ENCODE measurements at places on chromosomes 12 and 14.

- DNase-seq, result no peak
Observed at GRCh38 chr12:108611884-108612415, 14.1 kb upstream of the TMEM119 start.

DNA sequence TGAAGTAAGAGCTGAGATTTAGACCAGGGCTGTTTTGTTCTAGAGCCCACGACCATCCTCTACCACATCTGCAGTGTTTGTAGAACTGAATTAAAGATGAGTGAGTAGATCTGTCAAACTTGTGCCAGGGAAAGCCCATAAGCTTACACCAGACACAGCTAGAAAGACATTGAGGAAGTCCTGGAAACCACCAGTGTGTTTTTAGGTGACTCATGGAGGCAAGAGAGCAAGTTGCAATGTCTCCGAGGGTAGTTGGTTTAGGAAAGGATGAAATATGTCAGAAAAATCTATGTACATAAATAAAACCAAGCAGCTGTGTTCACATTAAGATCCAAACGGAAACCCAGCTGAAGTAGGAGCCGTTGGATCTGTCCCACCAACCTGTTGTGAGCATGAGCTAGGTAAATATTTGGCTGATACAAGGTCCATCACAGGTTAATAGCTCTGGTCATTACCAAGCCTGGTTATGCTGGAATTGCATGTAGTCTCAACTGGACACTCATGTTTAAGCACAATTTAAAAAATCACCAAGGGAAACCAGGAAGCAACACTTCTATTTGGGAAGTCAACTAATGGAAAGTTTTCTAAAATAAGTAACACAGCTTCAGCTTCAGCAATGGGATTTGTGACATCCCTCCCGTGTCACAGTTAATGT is 49.9 kb upstream of the PLEKHG3 start:
- DNase-seq, result no peak

- no peak for DNase-seq
Observed at GRCh38 chr12:109934026-109934425, 34.0 kb downstream of the TCHP start.

- DNase-seq, result no peak
Observed at GRCh38 chr12:41211448-41211847, 23.3 kb downstream of the PDZRN4 start.

DNA sequence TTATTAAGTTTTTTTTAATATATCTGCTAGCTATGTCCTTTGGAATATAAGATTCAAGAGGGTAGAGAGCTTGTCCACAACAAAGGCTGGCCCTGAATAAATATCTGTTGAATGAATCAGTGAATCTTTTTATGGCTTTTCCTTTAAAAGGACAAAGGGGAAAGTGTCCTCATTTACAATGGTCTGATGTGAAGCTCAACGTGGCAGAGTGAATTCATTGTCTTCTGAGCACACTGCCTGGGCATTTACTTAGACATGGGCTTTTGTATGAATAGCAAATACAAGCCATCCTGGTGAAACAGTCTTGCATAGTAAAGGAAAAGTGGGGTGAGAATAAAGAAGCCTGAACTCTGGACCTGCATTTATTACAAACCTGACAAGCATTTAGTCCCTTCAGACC is 201.2 kb downstream of the NELL2 start:
- DNase-seq, result peak; percentile 86

- peak; percentile 53 for DNase-seq
Observed at GRCh38 chr12:116878567-116879508, 2.4 kb downstream of the HRK start.

DNA sequence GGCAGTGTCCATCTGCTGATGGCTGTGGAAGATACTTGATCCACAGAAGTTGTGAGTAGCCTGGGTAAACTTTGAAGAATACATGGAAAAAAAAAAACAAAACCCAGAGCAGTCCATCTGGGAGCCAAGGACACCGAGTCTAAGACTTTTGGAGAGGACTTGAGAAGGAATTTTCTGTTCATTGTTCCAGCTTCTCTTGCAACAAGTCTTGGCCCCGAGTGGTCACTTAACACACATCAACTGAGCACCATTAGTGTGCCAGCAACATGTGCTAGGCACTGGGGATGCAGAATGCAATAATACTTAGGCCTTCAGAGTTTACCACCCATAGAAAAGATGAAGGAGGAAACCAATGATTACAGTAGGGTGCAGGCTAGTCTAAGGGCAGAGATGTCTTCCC is 266.7 kb downstream of the EMP1 start:
- DNase-seq, result no peak

DNA sequence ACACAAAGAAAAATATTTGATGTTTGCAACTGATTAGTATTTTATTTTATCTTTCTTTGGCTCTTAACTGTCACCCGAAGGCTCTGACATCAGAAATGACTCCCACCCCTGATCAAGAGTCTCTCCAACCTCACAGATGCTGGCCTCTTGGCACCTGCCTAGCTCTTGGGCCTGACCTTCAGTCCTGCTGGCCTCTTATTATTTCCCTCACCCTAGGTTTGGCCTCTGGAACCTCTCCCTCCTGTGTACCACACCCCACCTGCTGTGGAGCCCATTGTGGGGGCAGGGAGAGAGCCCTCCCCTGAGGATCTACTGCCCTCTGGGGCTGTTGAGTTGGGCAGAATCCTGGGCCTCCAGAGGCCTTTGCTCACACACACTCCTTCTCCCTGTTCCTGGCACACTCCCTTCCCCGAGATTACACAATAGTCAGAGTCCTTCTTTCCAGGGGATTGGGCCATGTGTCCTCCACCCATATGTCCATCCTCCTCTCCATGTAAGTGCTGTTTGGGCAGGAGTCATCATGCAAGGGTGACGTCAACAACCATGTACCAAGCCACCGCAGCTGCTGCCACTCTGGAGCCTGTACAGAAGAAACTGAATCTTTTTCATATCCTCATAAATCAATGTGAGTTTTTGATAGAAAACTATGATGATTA is 124.3 kb downstream of the RASSF9 start:
- no peak for DNase-seq

DNA sequence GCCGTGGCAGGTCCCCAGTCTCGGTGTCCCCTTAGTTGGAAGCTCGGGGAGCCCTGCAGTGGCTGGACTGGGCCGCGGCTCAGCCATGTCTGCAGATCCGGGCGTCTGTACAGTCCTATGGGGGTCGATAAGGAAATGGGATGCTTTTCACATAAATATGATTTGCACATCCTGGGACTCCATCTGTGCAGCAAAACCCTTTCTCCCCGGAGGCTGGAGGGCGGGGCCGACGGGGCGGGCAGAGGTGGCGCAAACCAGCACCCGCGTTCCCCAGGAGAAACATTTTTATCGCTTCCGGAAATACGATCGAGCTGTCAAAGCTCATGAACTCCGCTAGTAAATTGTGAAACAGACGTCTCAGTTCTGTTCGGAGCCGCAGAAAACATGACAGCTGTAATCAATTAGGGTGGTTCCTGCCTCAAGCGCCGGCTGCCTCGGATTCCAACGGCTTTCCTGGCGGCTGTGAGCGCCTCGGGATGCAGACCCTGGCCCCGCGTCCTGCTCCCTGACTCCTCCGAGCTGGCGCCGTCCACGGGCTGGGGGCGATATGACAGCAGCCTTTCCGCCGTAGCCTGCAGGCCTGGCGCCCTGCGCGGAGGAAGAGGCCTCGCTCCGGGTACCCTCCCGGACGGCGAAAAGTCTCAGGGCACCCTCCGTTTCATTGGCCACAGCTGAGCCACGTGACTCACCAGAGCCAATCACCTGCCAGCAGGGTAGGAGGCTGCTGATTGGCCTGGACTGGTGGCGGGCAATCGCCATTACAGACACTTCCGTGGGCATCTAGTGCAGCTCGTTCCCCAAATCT is 23.0 kb downstream of the DIO3 start:
- no peak for DNase-seq

DNA sequence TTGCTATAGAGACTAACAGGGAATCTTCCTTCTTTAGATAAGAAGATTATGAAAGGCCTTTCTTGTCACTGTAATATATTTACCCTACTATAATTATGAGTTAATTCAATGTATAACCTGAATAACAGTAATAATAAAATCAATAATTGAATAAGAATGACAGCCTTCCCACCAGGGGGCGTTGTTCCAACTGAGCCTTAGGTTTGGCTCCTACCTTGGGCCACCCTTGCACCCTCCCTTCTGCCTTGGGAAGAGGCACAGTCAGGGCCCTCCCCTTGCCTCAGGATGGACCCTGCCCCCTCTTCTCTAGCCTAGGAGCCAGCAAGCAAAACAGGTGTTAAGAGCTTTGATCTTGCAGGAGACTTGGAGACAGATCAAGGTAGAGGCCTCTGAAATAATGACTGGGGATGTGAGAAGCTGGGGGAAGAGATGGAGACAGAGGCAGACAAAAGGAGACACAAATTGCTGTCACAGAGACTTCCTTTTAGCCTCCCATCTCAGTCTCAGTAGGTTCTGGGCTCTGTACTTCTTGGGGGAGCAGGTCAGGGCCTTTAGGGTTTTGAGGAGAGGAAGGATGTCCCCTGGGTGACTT is 40.1 kb upstream of the CISTR start:
- no peak for DNase-seq

GRCh38 chr14:77157740-77158139 is 16.1 kb upstream of the ZDHHC22 start:
- no peak for DNase-seq
